Activated CD4-positive, CD25-positive, alpha-beta regulatory T cell treated with anti-CD3 and anti-CD28 coated beads, Interleukin-2, amount 50 U/mL, for 16 hours (primary cell): ENCODE measurements at places on chromosomes 2 and 18.

DNA sequence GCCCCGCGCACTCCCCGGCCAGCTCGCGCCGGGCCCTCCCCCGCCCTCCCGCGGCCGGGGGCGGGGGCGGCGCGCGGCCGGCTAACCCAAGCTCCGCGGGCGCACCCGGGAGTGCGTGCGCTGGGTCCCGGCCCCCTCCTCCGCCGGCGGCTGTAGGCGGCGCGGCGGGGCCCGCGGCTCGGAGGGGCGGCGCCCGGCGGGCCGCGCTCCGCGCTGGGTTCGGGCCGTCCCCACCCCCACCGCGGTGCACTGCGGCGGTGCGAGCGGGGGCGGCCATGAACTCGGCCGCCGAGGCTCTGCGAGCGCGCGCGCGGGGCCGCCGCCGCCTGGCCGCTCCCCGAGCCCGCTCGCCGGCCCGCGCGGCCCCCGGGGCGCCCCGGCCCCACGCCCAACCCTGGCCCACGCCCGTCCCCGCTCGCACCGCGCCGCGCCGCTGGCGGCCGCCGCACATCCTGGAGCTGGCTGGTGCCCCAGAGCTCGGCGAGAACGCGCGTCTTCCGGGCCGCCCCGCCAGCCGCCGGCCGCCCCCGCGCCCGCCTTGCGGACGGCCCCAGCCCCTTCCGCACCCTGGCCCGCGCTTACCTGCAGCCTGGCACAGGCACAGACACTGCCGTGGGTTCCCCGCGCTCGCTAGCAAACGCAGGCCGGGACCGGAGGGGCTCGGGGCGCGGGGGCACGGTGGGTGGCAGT lies at the start of gene ZBTB14:
Gene ZBTB14, minus strand, starts transcription at position 496 of the 690 bp plus-strand sequence. CDS start 2,480 bp downstream, outside the sequence.
- DNase-seq, result peak; percentile 41

DNA sequence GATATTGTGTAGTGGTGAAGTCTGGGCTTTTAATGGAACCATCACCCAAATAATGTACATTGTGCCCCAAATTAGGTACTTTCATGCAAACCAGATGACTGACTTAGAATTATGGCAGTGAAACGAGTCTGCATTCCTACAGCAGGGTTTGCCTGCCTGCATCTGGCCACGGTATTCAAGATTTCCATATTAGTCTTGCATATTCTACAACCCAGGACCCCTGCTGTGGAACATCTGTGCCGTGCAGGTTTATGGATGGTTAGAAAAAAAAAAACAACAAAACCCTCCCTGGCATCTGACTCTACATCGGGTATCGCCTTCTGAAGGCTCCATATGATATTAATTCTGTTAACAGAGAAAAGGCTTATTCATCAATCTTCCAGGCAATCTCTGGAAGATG lies 394.8 kb downstream of the DCDC2C start:
- no peak for DNase-seq

DNA sequence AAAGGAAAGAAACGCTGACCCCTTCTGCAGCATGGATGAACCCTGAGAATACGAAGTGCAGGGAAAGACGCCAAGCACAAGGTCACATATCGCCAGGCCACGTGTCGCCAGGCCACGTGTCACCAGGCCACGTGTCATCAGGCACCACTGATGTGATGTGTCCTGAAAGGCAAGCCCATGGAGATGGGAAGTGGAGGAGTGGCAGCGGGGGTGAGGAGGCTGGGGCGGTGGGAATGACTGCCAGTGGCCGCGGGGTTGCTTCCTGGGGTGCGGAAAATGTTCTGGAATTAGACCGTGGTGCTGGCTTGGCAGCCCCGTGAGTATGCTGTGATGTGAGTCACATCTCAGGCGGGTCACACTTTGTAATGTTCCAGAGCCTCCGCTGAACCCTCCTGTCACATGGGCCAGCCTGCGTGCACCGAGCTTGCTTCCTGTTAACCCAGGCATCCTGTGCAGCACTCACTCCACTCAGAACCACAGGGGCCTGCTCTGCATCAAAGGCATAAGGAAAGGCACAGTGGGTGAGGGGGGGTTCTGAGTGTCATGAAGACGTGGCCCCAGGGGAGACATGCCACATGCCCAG lies 39.0 kb downstream of the SLC66A2 start:
- no peak for DNase-seq

DNA sequence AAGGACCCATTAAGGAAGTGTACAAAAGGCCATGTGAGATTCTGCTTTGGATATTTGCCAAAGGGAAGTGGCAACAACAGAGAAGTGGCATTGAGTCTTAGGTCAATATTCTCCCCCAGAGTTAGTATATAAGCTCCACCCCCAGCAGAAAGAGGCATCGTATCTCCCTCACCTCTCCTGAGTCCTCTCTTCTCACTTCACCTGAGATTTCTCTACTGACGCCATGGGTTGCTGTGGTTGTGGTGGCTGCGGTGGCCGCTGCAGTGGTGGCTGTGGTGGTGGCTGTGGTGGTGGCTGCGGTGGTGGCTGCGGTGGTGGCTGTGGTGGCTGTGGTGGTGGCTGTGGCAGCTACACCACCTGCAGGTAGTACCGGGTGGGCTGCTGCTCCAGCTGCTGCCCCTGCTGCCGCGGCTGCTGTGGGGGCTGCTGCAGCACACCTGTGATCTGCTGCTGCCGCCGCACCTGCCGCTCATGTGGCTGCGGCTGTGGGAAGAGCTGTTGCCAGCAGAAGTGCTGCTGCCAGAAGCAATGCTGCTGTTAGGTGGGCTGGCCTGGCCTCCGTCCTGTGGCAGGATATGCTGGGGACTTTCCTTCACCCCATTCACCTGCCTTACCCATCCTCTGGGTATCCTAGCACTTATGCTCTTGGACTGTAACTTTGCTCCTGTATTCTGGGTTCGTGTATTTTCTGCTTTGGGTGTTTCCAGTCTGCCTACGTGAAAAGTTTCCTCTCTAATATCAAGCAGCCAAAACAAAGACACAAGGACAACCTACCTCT lies 5.9 kb downstream of the SCYGR3 start:
- no peak for DNase-seq

- DNase-seq, result no peak
These were observed 82.8 kb upstream of the HAAO start for GRCh38 chr2:42874949-42875801.

- DNase-seq, result no peak
These were observed 38.8 kb downstream of the AQP4 start for GRCh38 chr18:26826656-26827235.

DNA sequence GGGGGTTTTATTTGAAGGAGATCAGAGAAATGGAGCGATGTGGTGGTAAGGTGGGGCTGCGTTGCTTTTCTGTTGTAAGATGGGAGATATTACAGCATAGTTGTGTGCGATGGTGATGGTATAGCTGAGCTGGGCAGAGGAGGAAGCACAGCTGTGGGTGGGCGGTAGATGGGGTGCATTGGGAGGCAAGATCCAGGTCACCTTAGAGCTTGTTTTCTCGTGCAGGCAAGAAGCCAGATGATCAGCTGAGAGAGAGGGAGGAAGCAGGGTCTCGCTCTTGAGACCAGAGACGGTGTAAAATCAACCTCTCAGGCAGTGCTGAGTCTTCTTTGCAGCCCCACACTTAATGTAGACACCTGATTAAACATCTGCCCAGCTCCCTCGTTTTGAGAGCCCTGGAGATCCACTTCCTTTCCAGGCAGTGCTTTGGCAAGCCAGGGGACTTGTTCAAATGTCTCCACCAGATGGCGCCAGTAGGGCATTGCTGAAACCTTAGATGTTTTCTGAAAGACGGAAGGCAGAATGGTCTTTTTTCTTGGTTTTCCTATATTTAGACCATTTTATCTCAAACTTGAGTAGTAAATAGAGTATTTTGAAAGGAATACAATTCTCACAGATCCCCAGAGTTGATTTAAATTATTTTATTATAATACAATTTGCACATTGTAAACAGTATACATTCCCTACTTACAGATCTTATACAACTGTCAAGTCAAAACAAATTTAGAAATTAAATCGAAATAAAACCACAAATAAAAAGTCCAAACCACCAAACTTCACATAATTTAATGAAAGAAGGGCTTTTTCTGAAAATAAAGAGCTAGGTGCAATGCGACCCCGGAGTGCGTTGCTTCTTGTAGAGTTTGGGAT lies 21.1 kb upstream of the LYPD6B start:
- DNase-seq, result peak; percentile 56

GRCh38 chr2:177261116-177262060 lies 3.1 kb downstream of the NFE2L2 start:
- DNase-seq, result no peak

- DNase-seq, result no peak
These were observed 18.2 kb downstream of the PMS1 start for GRCh38 chr2:189802396-189802912.

- no peak for DNase-seq
These were observed 10.3 kb downstream of the HOXD3 start for GRCh38 chr2:176167398-176167797.

GRCh38 chr2:15084826-15085489 lies 452.4 kb downstream of the LRATD1 start:
- no peak for DNase-seq

- DNase-seq, result no peak
These were observed 1.7 kb downstream of the TMBIM1 start for GRCh38 chr2:218290316-218291261.

DNA sequence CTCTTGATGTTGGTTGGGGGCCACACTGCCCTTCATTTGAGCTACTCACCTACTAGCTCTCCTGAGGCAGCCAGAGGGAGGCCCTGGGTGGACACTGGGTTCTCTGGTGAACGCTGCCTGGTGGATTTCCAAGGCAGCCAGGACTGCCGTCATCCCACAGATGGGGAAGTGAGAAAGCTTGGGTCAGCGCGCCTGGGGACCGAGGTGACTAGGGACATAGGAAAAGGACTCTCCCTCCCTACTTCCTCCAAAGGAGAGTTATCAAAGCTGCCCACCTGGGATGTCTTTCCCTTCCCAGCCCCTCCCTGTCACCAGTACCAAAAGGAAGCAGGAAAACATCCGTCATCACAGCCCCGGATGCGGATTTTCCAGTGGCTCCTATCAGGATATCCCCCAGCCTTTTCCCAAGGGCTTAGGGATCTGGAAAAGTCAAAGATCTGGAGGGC lies 3.8 kb upstream of the SEMA4C start:
- no peak for DNase-seq
